ENCODE measurements at places on chromosomes 7 and 10.

DNA sequence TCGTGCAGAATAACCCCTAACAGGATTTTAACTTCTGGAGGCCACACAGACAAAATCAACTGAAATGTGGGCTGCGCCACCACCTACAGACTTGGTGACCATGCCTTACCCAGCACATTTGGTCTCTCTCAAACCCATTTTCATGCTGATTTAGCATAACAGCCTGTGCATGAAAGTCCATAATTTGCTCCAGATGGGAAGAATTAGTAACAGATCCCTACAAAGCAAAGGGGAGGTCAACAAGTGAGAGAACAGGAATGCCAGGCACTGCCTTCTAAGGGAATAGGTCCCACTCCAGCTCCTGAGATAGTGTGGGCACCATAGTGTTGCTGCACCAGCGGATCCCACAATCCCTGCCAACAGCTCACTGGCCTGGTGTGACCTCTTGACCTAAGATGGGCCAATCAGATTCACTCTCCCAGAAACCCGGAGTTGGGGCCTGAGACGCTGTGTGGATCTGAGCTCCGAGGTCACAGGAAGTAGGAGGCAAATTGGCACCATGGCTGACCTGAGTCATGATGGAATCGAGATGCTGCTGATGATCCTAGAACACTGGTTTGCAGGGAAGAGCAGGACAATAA lies 32.4 kb downstream of the SLIT1 start:
- no peak for DNase-seq

GRCh38 chr7:30226614-30227268 lies 57.7 kb upstream of the ZNRF2 start:
- DNase-seq = no peak

- no peak for DNase-seq
Observed at GRCh38 chr10:78740976-78741915, 327.5 kb upstream of the ZMIZ1 start.

DNA sequence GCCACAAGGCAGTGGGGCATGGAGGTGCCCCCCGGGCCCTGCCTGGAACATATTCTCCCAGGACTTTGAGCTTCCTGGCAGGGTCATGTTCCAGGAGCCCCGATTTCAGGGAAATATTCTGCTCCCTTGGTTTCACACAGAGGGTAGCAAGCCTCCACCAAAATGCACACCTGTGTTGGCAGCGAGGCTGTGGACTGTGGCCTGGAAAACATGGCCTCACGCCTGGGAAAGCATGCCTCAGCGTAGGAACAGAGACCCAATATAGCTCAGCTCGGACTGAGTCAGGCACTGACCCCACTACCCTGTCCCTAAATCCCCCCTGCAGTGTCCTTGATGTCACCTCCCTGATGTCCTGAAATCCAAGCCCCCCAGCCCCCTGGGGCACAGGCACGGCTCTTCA lies 92.0 kb downstream of the KCNMA1 start:
- DNase-seq = no peak

GRCh38 chr7:150369748-150370501 lies 1.3 kb downstream of the REPIN1 start:
- DNase-seq = no peak

- DNase-seq = no peak
Observed at GRCh38 chr10:124242365-124242764, 149.0 kb upstream of the CHST15 start.

GRCh38 chr10:131748191-131748590 lies 152.6 kb upstream of the PPP2R2D start:
- DNase-seq = no peak

GRCh38 chr7:158602905-158603772 lies 15.5 kb upstream of the PTPRN2 start:
- DNase-seq = no peak

- DNase-seq = no peak
Observed at GRCh38 chr10:93186653-93187052, 113.0 kb downstream of the CYP26A1 start.

GRCh38 chr7:144529269-144529926 lies 125.9 kb upstream of the NOBOX start:
- DNase-seq = no peak

GRCh38 chr7:74032191-74032490 lies 4.2 kb downstream of the ELN start:
- no peak for DNase-seq

GRCh38 chr7:22867003-22867402 lies 44.4 kb upstream of the TOMM7 start:
- DNase-seq = no peak

DNA sequence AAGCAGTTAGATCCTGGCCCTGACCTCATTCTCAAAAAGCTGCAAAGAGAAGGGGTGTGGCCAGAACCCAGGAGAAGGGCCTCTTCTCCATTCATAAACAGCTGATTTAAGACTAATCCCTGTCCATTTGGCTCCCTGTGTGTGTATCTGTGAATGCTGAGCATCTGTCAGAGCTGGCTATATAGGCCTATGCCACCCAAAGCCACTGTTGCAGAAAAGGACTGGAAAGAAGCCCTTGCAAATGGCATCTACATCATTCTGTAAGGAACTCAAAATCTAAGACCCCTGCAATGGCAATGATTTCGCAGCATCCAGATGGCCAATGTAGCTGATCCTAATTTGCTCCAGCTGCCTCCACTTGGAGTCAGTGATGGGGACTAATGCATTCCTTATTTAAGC lies 384.5 kb downstream of the KCNMA1 start:
- DNase-seq = no peak

DNA sequence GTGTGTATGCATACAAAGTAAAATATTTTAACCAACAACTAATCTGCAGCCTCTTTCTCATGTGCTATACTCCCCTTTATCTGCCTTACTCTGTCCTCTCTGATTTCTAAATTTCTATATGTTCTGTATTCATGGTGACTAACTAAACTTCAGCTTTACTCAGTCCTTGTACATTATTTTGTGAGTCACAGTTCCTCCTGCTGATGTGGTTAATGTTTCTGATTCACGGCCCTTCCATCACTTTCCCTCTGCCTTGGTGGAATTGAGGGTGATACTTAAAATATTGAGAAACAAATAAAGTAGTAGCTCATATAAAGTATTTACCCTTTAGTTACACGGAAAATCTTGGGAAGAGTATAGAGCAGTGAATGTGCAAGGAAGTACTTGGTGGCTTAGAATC lies 899.1 kb upstream of the ZWINT start:
- no peak for DNase-seq

- no peak for DNase-seq
Observed at GRCh38 chr10:9036711-9037204, 982.3 kb downstream of the GATA3 start.

- no peak for DNase-seq
Observed at GRCh38 chr7:127365164-127365956, 27.1 kb downstream of the ZNF800 start.

GRCh38 chr10:110457851-110458250 lies 39.9 kb upstream of the DUSP5 start:
- no peak for DNase-seq

DNA sequence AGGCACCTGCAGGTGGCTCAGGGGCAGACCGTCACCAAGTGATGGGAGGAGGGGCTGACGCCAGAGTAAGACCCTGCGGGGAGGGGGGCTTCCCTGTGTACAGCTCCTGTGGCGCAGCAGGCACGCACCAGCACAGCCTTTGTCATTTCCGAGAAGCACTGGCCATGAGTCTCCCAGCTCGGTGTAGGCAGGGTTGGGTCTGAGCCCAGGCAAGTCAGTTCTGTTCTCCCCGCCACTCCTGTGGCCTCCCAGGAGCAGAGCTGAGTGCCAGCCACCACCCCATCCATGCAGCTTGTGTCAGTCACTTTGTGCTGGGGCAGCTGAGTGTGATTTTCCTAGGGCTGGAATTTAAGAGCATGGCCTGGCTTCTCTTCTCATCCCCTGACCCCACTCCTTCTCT lies 13.2 kb downstream of the CPSF4 start:
- no peak for DNase-seq

- DNase-seq = no peak
Observed at GRCh38 chr10:60448246-60448645, 58.6 kb upstream of the ANK3 start.

DNA sequence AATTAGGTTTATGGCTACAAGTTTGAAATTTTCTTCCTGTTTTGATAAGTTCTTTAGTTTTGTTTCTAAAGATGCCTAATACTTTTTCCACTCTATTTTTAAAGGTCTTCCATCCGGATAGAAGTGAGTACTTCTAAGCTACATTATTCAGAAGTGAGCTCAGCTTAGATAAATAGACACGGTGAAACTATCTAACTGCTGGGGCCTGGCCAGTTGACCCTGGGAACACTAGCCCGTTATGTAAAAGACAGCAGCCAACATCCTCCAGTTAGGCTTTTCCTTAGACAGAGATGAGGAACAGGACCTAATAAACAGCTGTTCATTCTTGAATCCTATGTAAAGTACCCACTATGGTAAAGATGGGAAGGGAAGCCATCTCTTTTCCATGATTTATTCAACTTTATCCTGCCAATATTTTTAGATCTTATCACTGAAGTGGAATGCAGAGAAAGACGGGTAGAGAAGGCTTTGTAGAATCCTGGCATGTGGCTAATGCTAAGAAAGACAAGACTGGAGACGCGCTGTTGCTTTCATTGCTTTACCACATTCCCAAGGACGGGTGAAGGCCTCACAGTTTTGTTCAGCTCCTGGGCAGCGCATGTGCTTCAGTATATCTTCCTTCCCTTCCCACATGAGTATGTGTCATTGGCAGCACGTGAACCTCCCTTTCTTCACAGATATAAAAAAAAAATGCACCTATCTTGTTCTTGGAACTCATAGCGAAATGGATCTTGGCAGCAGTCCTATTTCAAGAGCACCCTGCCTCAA lies 340.0 kb upstream of the MEOX2 start:
- DNase-seq = no peak

DNA sequence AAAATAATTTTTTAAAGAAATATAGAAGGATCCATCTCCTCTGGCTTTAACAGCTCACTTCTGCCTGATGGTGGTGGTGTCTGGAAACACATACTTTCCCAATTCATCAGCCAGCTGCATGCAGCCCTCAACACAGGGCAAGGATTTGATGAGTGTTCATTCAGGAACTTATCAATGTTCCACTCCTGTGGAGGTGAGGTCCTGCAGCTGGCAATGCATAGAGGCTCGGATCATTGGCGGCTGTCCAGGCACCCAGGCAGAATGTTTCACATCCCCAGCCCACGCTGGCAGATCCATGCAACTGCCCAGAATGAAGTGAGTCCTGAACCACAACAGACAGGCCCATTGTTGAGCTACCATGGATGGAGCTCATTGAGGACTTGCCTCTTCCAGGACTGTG lies 55.2 kb upstream of the KCNMA1 start:
- no peak for DNase-seq

DNA sequence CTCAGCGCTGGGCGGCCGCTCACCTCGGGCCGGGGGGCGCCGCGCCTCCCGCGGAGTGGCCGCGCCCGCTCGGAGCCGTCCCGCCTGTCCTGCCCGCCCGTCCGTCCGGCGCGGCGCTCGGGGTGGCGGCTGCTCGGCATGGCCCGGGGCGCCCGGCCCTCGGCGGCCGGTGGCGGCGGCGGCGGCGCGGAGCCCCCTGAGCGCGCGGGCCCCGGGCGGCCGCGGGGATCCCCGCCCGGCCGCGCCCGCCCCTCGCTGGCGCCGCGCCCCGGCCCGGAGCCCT lies 338 bp downstream of the SDK1 start:
- no peak for DNase-seq

DNA sequence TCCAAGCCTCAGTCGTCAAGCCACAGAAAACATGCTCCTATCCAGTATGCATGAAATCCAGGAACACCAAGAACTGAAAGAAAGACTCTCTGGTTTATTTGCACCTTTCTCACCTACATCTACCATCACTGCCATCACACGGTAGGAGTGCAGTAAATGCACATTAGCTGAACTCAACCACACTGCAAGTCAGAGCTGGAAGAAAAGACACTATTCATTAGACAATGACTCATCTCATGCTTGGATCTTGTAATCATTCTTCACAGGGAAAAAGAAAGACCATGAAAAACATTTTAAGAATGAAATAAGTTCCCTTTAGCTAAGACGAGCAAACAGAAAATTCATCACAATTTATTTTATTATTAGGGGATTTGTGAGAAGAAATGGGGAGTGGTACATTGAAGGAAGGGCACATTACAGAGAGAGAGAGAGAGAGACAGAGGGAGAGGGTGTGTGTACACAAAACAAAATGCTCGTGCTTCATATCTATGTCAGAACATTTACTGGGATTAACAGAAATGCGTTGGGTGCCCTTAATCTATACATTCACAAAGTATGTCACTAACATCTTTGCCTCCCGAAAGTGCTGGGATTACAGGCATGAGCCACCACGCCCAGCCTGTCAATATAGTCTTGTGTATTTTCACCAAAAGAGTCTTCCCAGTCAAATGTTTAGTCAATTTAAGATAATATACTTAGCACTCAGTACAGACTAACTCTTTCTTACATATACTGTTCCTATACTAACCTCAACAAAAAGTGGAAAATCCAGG lies 324.9 kb downstream of the PARD3 start:
- DNase-seq = no peak

DNA sequence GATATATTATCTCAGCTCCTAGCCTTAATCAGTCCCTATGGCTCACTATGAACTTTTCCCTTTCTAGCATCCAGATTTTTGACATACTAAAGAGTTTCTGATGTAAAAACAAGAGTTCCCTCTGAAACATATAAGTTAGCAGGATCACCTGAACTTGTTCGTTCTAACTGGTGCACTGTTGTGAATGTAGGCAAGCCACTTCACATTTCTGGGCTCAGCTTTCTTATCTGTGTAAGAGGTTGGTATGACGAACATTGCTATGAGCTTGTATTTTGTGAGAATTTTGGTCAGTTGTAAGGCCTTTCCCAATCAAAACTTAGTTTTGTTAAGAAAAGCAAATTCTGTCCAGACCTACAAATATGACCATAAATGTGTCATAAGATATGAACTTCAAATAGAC lies 46.1 kb downstream of the MAGI2 start:
- DNase-seq = no peak

- DNase-seq = no peak
Observed at GRCh38 chr10:95908450-95908849, 675 bp downstream of the CC2D2B start.

- DNase-seq = no peak
Observed at GRCh38 chr10:97188261-97188711, 2.5 kb upstream of the SLIT1 start.

- no peak for DNase-seq
Observed at GRCh38 chr10:93911866-93912265, 18.1 kb downstream of the SLC35G1 start.

All from NCI-H187 (cell line).